Esophagus squamous epithelium (tissue), 5 donors: ENCODE measurements at places on chromosomes 5 and 9.

- no peak for DNase-seq
Observed at GRCh38 chr9:26034786-26035185, 356.5 kb upstream of the TUSC1 start.

GRCh38 chr9:6226696-6227095, 11.1 kb downstream of the IL33 start:
- DNase-seq: no peak

- no peak for DNase-seq
Observed at GRCh38 chr9:87667164-87667738, 58.7 kb upstream of the CTSL start.

DNA sequence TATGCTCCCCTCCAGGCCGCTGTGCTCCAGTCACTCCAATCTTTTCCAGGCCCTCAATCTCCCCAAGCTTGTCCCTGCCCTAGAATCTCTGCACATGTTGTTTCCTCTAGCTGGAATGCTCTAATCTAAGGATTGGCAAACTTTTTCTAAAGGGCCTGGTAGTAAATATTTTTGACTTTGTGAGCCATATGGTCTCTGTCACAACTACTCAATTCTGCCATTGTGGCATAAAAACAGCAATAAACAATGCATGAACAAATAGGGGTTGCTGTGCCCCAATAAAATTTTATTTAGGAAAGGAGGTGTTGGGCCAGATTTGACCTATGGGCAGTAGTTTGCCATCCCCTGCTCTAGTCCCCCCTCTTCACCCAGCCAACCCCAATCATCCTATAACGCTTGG, 150.5 kb upstream of the LRRTM2 start:
- no peak for DNase-seq

DNA sequence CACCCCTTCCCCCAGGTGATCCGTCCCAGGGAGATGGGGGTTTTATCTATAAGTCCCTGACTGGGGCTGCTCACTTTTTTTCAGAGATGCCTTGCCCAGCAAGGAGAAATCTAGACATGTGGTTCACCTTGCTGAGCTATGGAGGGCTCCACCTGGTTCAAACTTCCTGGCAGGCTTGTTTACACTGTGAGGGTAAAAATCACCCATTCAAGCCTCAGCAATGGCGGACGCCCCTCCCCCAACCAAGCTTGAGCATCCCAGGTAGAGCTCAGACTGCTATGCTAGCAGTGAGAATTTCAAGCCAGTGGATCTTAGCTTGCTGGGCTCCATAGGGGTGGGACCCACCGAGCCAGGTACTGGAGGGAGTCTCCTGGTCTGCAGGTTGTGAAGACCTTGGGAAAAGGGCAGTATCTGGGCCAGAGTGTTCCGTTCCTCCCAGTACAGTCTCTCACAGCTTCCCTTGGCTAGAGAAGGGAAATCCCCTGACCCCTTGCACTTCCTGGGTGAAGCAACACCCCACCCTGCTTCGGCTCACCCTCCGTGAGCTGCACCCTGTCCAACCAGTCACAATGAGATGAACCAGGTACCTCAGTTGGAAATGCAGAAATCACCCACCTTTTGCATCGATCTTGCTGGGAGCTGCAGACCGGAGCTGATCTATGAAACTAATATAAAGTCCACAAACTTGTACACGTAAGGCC, 231.7 kb downstream of the CTNND2 start:
- DNase-seq: no peak
